ENCODE measurements at places on chromosomes 1 and 21.

GRCh38 chr1:6475381-6476133 lies 9.6 kb upstream of the TNFRSF25 start:
- DNase-seq, result peak; percentile 81

GRCh38 chr1:177354247-177354646 lies 183.5 kb downstream of the BRINP2 start:
- no peak for DNase-seq

GRCh38 chr1:247212012-247212411 lies 40.2 kb upstream of the ZNF124 start:
- no peak for DNase-seq

GRCh38 chr1:157168015-157168414 lies 29.8 kb upstream of the ETV3 start:
- DNase-seq, result no peak

DNA sequence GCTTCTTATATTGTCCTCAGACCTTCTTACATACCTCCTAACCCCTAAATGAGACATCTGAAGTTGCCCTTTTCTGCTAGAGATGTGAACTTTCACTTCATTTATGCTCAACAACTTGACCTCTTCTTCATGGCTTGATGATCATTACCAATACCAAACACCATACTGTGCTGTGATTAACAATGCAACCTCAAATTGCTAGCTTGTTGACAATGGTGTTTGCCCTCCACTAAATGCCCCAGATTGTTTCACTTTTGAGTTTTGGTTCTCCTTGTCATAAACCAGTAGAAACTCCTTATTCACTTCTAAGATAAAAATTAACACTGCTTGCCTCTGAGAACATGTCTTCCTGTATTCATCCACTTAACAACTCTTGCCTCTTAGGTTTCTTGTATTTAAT lies 5.6 kb downstream of the JAK1 start:
- no peak for DNase-seq

- no peak for DNase-seq
Observed at GRCh38 chr1:38352869-38353268, 306.3 kb upstream of the POU3F1 start.

- no peak for DNase-seq
Observed at GRCh38 chr1:223227031-223227430, 84.0 kb upstream of the TLR5 start.

DNA sequence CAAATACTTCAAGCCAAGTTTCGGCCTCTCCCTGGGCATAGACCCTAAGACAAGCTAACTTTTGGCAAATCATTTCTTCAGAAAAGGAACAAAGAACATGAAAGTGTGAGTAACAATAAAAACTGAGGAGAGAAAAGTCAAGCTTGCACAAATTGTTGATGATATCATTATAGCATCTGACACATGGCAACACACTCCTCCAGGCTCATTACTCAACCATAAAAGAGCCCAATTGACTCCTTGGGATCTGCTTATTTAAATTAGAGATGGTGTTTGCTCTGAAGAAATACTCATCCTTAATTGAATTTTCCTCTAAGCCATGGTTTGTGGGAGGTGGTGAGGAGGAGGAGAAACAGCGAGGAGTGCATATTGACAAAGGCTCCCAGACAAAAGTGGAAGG lies 54.5 kb downstream of the TNFSF4 start:
- no peak for DNase-seq

DNA sequence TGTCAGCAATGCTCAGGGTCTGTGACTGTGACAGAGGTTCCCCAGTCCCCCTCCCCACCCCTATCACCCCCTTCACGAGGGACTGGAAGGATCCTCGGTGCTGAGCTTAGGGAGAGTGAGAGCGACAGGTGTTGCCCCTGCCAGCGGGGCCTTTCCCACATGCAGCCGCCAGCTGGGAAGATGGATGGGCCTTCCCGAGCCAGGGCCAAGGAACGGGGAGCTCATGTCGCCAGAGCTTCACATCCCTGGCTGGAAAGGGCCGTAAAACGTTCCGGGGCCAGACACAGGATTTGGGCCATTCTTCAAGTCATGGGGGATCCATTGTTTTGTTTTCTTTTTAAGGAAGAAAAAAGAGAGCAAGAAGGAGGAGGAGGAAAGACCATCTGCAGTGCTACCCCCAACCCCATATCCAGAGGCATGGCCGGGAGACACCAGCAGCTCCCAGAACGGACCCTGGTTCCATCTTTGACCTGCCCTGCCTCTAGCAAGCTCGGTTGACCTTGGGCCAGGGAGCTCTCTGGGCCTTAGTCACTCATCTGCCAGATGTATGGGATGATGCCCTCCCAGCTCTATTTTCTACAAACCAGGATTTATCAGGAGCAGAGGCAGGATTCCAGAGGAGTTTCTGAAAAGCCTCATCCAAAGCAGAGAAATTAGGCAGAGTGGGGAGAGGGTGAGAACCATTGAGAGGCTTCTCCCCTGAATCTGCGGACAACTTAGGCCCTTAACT lies 54.1 kb downstream of the TAS1R2 start:
- no peak for DNase-seq

- no peak for DNase-seq
Observed at GRCh38 chr1:181503171-181503810, 20.0 kb downstream of the CACNA1E start.

GRCh38 chr1:8232036-8232757 lies 85.7 kb upstream of the SLC45A1 start:
- no peak for DNase-seq

Measured in stimulated activated naive CD8-positive, alpha-beta T cell treated with anti-CD3 and anti-CD28 coated beads, Interleukin-15, Interleukin-2, amounts not matched to agents 100 U/mL and 50 U/mL, for 24 hours (primary cell).